HS-27A (cell line): ENCODE measurements at places on chromosomes 2 and 18.
A peak's percentile ranks its signal among the peaks of the same experiment; 100 is the strongest.

- no peak for DNase-seq
Observed at GRCh38 chr2:88069117-88069516, 1.5 kb downstream of the SMYD1 start.

GRCh38 chr2:201854841-201855240 is 48.5 kb downstream of the CDK15 start:
- DNase-seq = peak; percentile 58

GRCh38 chr2:130355172-130355577 is 681 bp upstream of the PTPN18 start:
- DNase-seq = no peak

DNA sequence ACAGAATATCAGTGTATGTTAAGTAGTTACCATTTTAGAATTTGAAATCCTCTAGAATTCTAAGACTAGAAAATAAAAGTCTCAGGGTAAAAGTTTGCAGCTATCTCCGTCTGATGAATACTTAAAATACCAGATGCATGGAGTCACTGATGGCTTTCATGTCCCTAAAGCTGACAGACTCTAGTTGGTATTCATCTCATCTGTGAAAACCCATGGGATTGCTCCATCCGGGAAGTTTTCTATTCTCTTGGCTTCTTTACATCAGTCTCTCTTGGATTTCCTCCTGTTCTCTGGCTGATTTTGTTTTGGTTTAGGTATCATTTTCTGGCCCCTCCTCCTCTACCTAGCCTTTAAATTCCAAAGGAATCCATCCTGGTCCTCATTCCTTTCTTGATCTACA is 465.6 kb upstream of the POU3F3 start:
- DNase-seq = no peak

- no peak for DNase-seq
Observed at GRCh38 chr2:137333386-137334165, 568.2 kb downstream of the THSD7B start.

DNA sequence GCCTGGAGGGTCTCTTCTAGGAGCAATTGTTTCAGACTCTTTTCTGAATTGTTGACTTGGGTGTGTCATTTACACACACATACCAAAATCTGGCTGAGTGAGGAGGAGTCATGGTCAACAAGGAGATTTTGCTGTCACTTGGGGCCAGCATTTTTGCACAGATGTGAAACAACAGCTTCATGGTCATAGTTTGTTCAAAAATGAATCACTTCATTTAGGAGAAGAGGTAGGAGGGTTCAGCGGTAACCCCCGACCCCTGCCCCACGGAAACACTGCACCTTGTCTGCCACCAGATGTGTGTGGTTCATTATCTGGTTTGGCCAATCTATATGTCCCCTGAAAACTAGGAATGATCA is 42.2 kb downstream of the LBH start:
- DNase-seq = no peak
